ENCODE measurements at places on chromosomes 7 and 10.
A peak's percentile ranks its signal among the peaks of the same experiment; 100 is the strongest.

DNA sequence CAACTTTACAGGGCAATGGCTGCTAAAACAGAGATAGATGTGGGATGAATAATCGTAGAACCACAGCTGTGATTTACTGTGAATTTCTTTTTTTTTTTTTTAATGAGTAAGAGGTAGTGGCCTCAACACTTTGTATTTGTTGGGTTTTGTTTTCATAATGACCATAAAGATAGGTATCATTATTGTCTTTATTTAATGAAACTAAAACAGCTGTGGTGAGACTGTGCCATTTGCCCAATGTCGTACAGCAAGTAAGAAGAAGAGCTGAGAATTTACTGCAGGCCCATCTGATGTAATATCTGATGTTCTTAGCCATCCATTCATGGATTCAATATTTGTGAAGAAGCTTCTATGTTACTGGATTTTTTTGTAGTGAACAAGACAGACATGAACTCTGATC is 271.2 kb downstream of the IPMK start:
- no peak for DNase-seq

GRCh38 chr7:26278770-26279169 is 12.9 kb upstream of the SNX10 start:
- DNase-seq: no peak

- DNase-seq: no peak
Observed at GRCh38 chr10:76769161-76769560, 868.4 kb downstream of the KCNMA1 start.

- DNase-seq: no peak
Observed at GRCh38 chr10:70048030-70048723, 4.5 kb upstream of the MACROH2A2 start.

DNA sequence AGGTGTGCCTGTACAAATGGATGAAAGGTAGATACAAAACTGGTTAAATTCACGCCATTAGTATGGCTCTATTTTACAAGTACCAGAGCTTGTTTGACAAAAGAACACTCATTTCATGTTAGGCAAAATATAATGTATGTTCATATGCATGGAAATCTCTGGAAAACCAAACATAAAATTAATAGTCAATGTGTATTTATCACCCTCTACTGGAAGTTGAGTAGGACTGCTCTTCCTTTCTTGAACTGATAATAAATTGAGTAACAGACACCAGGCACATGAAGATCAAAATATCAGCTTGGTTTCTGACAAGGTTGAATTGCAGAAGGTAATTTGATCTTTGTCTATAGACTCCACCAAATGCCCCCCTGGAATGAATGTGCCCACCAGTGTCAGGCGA is 19.8 kb upstream of the AKR1B1 start:
- no peak for DNase-seq

- DNase-seq: no peak
Observed at GRCh38 chr10:122348935-122349361, 25.6 kb upstream of the PLEKHA1 start.

DNA sequence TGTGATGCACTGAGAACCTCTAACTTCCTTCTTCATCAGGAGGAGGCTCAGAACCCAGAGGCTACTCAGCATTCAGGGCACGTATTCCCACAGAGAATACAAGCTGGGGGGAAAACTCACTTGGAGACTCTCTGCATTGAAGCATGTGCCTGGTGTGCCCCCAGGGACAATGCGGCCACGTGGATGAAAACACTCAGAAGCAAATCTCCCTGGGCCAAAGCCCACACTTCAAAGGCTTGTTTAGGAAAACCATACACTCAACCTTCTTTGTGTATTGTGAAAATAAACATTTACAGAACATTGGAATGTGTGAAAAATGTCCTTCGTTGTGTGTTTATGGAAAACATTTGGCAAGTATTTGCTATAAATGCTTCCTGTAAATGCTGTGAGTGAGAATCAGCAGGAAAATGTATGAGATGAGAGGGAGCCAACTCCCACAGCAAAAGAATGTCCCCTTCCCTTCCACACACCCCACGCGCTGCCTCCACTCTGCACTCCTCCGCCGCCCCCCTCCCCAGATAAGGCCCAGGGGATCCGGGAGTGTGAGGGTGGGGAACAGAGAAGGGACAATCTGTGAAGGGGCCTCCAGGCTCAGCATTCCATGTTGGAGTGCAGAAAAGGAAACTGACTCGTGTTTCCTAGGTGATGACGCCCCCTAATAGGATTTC is 339.5 kb downstream of the ELMO1 start:
- no peak for DNase-seq

GRCh38 chr10:128929131-128929530 is 537.9 kb upstream of the MGMT start:
- DNase-seq: no peak

DNA sequence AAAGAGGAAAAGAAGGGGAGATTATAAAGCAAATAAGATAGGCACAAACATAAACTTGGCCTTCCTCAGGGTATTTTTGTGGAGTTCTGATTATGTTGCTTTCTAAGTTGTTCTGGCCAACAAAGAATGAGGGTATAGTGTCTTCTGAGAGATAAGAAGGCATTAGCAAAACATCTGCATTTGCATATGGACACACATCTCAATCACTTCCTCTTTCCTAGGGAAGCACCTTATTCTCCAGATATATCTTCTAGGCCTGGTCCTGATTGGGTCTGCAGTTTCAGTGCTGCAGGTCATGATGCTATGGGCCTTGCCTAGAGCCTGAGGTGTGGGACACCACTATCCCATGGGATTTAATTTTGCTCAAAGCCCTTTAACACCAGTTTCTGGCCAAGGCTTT is 308.8 kb upstream of the PHYHIPL start:
- DNase-seq: no peak

DNA sequence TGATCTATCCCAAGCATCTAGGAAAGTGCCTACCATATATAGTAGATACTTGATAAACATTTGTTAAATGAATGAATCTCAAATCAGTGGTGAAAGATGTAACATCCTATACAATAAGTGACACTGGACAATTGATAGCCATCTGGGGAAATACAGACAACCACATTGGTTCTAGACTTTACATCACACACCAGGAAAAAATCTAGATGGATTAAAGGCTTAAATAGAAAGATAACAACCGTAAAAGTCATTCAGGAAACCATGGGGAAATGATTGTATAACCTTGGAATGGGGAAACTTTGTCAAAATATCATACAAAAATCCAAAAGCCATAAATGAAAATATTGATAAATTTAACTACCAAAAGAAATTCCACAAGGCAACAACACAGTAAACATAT is 7.0 kb upstream of the GARIN1A start:
- no peak for DNase-seq

- DNase-seq: no peak
Observed at GRCh38 chr7:77266291-77266794, 66.7 kb upstream of the FGL2 start.

GRCh38 chr7:156334636-156335035 is 305.9 kb upstream of the RNF32 start:
- peak; percentile 78 for DNase-seq

GRCh38 chr10:117684672-117685211 is 142.2 kb downstream of the EMX2 start:
- DNase-seq: no peak
